Activated T-helper 2 cell treated with anti-CD3 and anti-CD28 coated beads, Interferon-gamma antibody, Interleukin-2, Interleukin-4, amounts not matched to agents 10 μg/mL and 5 μg/mL and 100 μg/mL, durations not matched to agents 14 hours and 24 hours and 36 hours (primary cell): ENCODE measurements at places on chromosomes 3 and 15. TPM values are rescaled to one million over a fixed set of nuclear protein-coding genes. Genes with fewer than 3 reads are reported as not detected.

IQCF5 gene
- total RNA-seq: not detected in 2 replicates

ARGFX gene
- not detected in 2 replicates for total RNA-seq

PLSCR5 gene
- not detected in 2 replicates for total RNA-seq

CTDSPL gene
- 8.7 and 11.8 TPM in 2 replicates for total RNA-seq

MYZAP gene
- total RNA-seq: not detected in 2 replicates

WDR93 gene
- not detected in 2 replicates for total RNA-seq

EHHADH gene
- total RNA-seq: 2.9 and 3.2 TPM in 2 replicates

MCF2L2 gene
- 7.5 and 8.3 TPM in 2 replicates for total RNA-seq

SQOR gene
- 111 and 115 TPM in 2 replicates for total RNA-seq

NMNAT3 gene
- 0.43 and 1.3 TPM in 2 replicates for total RNA-seq

SI gene
- not detected in 2 replicates for total RNA-seq

SLC28A2 gene
- total RNA-seq: not detected in 2 replicates

POTEB2 gene
- not detected in 2 replicates for total RNA-seq

TMCO5A gene
- total RNA-seq: not detected in 2 replicates

LRTM1 gene
- total RNA-seq: not detected in 2 replicates

CNTN3 gene
- not detected in 2 replicates for total RNA-seq

ACKR2 gene
- total RNA-seq: 0.44 and 1.0 TPM in 2 replicates

CCDC54 gene
- not detected in 2 replicates for total RNA-seq

GHRL gene
- total RNA-seq: 0.98 and 2.1 TPM in 2 replicates

CHST2 gene
- 7.4 and 7.7 TPM in 2 replicates for total RNA-seq

IGSF10 gene
- not detected in 2 replicates for total RNA-seq

GPR62 gene
- total RNA-seq: not detected in 2 replicates

HHLA2 gene
- 0.51 and 0.66 TPM in 2 replicates for total RNA-seq

SERPINI2 gene
- total RNA-seq: not detected in 2 replicates

SCN11A gene
- 0.02 TPM in 2 replicates for total RNA-seq

CCDC13 gene
- total RNA-seq: 0.44 TPM in 1 of 2 replicates, not detected in the other

STXBP5L gene
- not detected in 2 replicates for total RNA-seq

CCK gene
- total RNA-seq: not detected in 2 replicates

MYRIP gene
- total RNA-seq: not detected in 2 replicates

TMC3 gene
- not detected in 2 replicates for total RNA-seq

CFAP100 gene
- total RNA-seq: not detected in 2 replicates

TIPIN gene
- total RNA-seq: 42.4 and 43.3 TPM in 2 replicates

ST3GAL6 gene
- 0.05 and 0.44 TPM in 2 replicates for total RNA-seq

RTP1 gene
- total RNA-seq: not detected in 2 replicates

FGF12 gene
- not detected in 2 replicates for total RNA-seq

TM4SF18 gene
- not detected in 2 replicates for total RNA-seq

SH2D7 gene
- total RNA-seq: not detected in 2 replicates

INTS14 gene
- 45.4 and 47.8 TPM in 2 replicates for total RNA-seq

ACAN gene
- not detected in 2 replicates for total RNA-seq

MME gene
- not detected in 2 replicates for total RNA-seq

CCDC191 gene
- total RNA-seq: 0.68 and 0.76 TPM in 2 replicates

GMPS gene
- total RNA-seq: 135 and 136 TPM in 2 replicates

CGGBP1 gene
- 94.7 and 95.1 TPM in 2 replicates for total RNA-seq

GPR149 gene
- total RNA-seq: not detected in 2 replicates

CELSR3 gene
- 16.0 and 16.5 TPM in 2 replicates for total RNA-seq

TM4SF1 gene
- not detected in 2 replicates for total RNA-seq

KY gene
- total RNA-seq: not detected in 2 replicates

KLF15 gene
- total RNA-seq: 0.14 and 0.30 TPM in 2 replicates

PTX3 gene
- not detected in 2 replicates for total RNA-seq

KBTBD12 gene
- 0.05 TPM in 1 of 2 replicates, not detected in the other for total RNA-seq

NCEH1 gene
- total RNA-seq: 9.6 and 10.0 TPM in 2 replicates

TMEM212 gene
- 0.09 TPM in 1 of 2 replicates, not detected in the other for total RNA-seq

CDHR4 gene
- 0.16 TPM in 1 of 2 replicates, not detected in the other for total RNA-seq

TRH gene
- total RNA-seq: not detected in 2 replicates

GOLGA6A gene
- total RNA-seq: not detected in 2 replicates

TGFBR2 gene
- total RNA-seq: 19.5 and 19.8 TPM in 2 replicates

SLC2A2 gene
- total RNA-seq: not detected in 2 replicates
